ENCODE measurements at places on chromosomes 3 and 15.

DNA sequence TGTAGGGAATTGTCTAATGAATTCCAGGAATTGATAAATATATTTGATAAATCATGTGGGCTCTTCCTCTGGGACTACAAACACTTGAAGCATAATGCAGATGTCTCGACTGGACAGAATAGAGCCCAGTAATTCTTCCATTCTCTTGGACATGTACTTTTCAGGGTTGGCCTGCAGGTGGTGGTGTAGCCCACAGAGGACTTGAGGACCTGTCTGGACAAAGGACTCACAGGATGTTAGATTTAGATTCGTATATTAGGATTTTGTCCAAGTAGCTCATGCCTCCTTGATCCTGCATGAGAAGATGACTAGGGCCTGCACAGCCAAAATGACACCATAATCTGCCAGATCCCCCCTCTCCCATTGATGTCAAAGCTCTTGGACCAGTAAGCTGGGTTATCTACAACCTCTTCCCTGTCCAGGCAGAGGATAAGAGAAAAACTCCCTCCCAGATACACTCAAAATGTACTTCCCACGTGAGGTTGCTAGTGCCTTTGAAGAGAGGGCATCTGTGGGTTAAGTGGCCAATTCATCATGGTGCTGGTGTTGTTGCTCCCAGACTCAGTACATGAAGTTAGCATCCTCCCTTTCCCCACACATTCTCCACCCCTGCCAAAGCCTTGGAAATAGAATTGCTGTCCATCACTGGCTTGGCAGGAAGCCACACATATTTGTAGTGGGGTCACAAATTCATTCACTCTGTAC, 88.6 kb upstream of the ZNF280D start:
- DNase-seq = peak; percentile 15

DNA sequence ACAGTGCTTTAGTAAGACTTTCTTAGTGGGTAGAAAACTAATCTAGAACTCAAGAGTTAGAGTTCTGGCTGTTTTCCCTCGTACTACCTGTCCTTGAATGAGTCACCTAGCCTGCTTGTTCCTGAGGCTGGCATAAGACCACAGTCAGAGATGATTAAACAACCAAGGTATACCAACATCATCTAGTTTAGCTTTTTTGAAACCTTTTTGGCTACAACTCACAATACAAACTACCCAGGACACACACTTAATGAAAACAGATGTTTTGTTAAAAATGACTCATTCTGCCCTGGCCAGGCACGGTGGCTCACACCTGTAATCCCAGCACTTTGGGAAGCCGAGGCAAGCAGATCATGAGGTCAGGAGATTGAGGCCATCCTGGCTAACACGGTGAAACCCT, 4.6 kb downstream of the MCCC1 start:
- DNase-seq = no peak

- no peak for DNase-seq
Observed at GRCh38 chr3:41224120-41224806, 25.0 kb downstream of the CTNNB1 start.

- no peak for DNase-seq
Observed at GRCh38 chr15:70269991-70270751, 172.5 kb upstream of the TLE3 start.

DNA sequence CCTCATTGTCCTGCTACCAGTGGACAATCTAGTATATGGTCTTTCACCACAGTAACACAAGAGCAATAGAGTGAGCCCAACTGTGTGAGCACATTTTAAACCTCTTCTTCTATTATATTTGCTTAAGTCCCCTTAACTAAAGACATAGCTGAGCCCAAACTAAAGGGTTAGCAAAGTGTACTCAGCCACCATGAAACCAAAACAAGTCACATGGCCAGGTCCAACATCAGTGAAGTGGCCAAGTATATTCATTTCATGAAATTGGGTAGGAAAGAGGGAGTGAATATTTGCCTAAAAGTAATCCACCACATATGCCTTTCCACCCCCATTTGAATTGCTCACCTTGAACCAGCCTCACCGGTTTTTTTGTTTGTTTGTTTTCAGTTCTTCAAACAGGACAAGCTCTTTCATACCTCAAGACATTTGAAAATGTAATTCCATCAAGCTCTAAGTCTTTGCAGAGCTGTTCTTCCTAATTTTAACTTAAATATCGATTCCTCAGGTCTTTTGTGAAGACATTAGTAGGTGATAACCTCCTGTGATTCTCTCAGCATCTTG, 327.0 kb upstream of the SEMA6D start:
- DNase-seq = no peak

DNA sequence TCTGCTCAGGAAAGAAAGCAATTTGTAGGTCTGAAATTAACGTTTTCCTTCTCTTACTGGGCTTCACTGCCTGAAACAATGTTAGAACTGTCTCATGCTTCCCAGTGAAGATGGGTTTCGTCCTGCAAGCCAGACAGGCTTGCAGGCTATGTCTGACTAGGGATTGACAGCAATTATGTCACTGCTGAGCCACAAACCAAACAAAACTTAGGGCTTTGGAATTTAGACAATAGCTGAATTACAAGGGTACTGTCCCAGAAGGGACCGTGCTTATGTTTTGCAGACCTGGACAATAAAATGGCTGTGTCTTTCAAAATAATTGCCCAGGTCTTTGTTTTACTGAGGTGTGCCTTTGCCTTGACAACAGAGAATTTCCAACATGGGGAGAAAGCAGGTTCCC, 46.3 kb upstream of the CCDC80 start:
- DNase-seq = no peak

DNA sequence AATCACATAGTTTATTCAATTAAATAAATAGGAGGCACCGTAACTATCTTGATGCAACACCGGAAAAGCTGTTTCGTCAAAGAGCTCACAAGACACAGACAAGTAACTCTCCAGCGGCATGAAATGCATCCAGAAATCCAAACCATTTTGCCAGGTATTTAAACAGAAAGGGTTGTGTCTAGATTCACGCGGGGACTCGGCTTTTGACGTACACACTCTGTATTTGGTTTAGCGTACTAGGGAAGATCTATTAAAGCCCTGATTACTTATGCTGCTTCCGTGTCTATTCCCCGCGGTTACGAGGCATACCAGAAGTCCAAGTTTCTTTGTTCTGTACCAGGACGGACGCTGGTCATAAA, 718 bp downstream of the BNIP2 start:
- DNase-seq = no peak

All from NCI-H1436 treated with DMSO at 0.1 percent for 48 hours (cell line).